Inflammatory macrophage treated with lipopolysaccharide for 1 hour (primary cell): ENCODE measurements at places on chromosomes 12 and 14.

DNA sequence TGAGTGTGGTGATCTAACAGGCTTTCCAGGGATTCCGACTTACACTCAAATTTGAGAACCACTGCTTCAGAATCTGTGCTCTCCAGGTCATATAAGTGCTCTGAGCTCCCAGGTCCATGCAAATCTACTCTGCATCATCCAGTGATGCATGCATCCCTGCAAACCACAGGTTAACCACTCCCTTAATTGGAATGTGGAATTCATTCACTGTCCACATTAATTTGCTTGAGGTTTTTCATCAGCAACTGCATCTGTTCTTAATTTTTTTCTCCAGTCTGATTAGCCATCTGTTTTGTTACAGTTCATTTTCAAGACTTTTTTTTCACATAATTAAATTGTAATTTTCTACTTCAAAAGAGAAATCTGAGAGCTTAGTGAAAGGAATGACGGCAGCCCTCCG lies 43.4 kb upstream of the RIN3 start:
- no peak for DNase-seq

- DNase-seq = no peak
These were observed 4.4 kb upstream of the GALNT6 start for GRCh38 chr12:51395283-51396230.

DNA sequence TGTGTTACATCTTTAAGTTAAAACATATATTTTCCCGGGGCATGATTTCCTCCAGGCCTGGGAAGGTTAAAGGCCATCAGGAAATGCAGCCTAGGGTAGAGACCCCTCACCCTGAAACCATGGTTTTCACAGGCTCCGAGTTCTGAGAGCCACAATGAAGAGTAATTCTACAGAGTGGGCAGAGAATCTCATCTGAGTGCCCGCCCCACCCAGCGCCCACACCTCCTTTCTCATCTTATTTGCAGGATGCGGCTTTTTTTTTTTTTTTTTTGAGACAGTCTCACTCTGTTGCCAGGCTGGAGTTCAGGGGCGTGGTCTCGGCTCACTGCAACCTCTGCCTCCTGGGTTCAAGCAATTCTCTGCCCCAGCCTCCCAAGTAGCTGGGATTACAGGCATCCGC lies 170.7 kb downstream of the FOXN3 start:
- no peak for DNase-seq

DNA sequence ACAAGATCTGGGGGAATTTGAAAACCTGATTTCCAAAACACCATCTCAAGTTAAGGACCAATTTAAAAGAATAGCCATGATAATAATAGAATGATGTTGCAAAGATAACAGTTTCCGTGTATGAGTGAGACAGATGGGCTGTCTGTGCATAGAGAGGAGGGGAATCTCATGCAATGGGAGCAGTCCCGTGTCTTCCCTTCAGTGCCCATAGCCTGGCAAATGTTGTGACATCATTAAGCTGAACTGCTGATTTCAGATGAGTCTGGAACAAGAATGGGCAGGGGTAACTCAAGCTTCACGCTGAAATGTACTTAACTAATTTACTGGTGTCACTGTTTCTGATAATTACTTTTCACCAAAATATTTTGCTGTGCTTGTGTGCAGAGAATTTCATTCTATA lies 454.0 kb downstream of the FOXG1 start:
- DNase-seq = no peak

DNA sequence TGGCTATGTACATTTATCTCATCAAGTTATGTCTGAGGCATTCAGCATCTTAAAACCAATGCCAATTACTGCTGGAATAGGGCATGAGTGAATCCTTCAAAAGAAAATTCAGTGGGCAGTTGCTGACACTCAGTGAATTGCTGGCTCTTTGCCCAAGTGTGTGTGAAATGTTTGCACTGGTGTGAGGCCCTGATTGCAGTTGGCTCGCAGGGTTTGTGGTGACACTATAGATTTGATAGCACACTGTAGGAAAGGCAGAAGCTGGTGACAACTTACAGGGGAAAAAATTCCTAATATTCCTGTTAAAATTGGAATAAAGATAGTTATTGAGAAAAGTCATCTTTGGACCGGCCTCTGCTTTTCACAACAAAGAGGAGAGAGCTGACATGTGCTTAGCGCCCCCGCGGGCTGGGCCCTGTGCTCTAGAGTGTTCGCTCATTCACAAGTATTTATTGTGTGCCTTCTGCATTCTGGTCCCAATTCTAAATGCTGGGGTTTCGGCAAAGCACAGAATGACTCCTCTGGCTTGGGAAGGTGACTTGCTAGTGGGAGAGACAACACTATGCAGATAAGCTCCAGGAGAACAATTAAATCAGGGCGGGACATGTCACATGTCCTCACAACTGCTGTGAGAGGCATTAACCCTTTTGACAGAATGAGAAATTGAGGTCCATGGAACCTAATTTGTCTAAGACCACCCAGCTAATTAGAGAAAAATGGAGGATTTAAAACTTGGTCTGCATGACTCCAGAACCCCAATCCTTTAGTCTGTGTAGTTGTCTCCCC lies 418.7 kb downstream of the NPAS3 start:
- DNase-seq = no peak

DNA sequence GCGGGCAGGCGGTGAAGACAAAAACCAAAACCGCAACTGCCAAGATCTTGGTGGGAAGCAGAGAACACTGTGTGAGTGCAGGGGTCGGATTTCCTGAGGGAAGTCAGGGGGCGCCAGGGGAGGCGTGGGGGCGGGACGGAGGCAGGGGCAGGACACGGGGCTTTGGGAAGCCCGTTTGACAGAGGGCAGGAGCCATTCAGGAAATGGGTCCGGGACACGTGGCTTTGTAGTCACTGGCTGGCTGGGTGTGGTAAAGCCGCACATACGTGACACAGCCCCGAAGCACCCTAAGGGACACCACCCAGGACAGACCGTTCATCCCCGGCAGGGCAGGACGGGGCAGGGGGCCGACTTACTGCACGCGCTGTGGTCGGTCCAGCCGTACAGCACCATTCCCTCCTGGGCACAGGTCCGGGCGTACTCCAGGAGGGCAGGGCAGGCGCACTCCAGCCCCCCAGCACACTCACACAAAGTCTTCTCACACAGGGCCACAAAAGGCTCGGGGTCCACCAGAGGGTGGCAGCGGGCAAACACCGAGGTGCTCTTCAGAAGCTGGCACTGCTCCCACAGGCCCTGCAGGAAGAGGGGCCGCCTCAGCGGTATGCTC lies 49.4 kb downstream of the VWF start:
- DNase-seq = peak; percentile 68

- DNase-seq = no peak
These were observed 263.4 kb downstream of the ADGRD1 start for GRCh38 chr12:131217024-131217586.

DNA sequence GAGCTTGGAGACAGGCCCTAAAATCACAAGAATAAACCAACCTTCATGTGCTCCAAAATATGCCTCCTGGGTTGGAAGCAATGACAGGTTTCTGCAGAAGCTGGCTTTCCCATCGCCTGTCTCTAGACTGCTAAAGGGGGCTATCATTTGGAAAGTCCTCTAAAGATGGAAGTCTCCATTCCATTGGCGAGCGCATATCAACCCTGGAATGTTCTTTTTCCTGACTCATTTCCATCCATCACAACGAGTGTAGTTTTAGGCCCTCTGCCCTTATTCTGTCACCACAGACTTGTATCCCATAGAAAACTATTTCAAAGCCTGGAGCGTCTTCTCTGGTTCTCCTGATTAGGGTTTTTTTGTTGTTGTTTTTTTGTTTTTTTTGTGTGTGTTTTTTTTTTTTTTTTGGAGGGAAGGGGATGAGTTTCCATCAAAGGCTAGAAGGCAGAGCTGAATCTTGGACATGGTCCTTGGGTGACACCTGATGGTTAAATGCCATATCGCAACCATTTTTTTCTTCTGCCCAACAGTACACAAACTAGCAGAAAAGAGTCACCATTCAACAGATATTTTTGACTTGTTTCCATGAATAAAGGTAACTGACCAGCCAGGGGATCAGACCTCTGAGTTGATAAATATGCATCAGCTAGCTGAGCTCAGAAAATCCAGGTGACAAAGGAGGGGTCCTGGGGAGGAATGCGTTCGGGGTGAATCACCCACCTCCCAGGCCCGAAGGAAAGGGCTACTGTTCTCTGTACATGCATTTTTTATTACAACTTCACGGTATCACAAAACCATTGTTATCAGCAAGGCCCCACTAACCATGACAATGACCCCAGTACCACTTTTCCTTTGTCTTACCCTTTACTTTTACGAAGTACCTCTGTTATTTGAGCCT lies 40.5 kb downstream of the KCNA5 start:
- DNase-seq = peak; percentile 72

GRCh38 chr14:31387091-31387490 lies 33.3 kb downstream of the HEATR5A start:
- DNase-seq = no peak

DNA sequence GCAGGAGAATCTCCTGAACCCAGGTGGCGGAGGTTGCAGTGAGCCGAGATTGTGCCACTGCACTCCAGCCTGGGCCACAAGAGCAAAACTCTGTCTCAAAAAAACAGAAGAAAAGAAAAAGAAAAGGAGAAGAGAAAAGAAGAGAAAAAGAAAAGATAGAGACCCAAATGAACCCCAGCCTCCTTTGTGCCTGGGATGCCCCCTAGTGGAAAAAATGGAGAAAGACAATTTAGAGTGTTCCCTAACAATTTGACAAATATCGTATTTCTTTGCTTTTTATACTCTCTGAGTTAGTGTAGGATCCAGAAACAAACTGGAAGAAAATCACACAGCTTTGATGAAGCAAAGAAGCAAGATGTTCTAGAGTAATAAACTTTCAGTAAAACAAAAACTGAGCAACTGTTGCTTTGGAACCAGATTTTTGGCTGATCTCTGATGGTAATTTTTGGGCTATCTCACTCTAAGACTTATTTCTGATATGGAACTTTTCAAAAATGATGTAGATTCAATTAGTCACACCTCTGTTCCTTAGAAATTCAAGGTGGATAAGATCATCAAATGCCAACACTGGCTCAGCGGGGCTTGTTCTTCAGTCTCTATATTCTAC lies 18.6 kb upstream of the PRKAB1 start:
- no peak for DNase-seq

- no peak for DNase-seq
These were observed 32.3 kb upstream of the MMP17 start for GRCh38 chr12:131795690-131796410.

DNA sequence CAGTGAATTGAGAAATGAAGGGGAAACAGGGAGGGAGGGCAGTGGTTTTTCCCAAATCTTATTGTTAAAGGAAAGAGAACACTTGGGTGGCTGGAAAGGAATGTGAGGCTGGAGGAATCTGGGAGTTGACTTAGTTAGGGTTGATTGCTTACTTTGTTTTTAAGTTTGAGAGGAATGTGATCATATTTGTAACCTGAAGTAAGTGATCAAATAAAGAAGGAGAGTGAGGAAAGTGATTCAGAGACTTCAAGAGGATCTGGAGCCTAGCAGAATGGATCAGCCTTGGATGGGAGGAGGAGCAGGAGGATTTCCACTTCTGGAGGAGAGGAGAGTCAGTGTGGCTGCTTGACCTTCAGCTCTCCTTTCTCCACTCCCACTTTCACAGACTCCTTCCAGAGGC lies 6.0 kb upstream of the LRP6 start:
- DNase-seq = no peak

- no peak for DNase-seq
These were observed 79.8 kb downstream of the TMEM260 start for GRCh38 chr14:56659378-56659777.

DNA sequence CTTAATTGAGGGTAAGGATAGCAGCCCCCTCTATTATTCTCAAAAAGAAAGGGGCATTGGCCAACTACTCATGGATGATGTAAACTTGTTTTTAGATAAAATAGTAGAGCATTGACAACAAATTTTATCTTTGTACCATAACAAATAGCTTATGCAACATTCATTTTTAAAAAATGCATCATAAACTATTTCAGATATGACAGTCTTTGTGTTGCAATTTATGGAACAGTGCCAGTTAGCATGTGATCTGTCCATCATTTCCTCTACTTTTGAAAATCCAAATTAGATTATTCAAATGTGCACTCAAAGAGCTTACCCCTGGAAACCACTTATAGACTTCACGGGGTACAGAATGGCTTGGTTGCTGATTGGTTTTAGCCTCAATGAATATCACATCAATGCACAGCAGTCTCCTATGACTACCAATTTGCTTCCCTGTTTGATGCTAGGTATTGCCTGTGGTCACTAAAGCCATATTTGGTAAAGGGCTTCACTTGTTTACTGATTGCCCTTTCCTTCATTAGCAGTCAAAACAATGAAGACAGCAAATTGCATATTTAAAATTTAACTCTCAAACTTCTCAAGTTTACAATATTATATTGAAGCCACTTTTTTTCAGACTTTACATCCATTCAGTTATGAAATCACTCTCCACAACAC lies 274.9 kb upstream of the MGAT4C start:
- no peak for DNase-seq

GRCh38 chr12:51371295-51371953 lies 19.8 kb downstream of the GALNT6 start:
- no peak for DNase-seq

DNA sequence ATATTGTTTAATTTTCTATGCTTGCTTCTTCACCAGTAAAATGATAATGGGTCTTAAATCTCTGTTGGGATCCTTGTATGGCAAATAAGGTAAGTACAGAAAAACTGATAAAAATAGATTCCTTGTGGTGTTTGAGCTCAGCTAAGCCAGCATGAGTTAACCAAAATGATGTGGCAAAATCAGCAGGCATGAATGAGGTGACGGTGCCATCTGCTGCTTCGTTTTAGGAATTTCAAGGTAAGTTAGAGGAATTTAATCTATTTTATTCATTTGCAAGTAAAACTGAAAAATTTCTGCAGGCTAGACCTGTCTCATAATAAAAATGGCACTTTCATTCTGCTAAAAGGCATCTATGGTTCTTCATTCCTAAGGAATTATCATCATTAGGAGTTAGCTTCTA lies 10.0 kb upstream of the CLEC7A start:
- DNase-seq = peak; percentile 81

GRCh38 chr14:65251213-65251612 lies 148.9 kb upstream of the MAX start:
- peak; percentile 98 for DNase-seq

DNA sequence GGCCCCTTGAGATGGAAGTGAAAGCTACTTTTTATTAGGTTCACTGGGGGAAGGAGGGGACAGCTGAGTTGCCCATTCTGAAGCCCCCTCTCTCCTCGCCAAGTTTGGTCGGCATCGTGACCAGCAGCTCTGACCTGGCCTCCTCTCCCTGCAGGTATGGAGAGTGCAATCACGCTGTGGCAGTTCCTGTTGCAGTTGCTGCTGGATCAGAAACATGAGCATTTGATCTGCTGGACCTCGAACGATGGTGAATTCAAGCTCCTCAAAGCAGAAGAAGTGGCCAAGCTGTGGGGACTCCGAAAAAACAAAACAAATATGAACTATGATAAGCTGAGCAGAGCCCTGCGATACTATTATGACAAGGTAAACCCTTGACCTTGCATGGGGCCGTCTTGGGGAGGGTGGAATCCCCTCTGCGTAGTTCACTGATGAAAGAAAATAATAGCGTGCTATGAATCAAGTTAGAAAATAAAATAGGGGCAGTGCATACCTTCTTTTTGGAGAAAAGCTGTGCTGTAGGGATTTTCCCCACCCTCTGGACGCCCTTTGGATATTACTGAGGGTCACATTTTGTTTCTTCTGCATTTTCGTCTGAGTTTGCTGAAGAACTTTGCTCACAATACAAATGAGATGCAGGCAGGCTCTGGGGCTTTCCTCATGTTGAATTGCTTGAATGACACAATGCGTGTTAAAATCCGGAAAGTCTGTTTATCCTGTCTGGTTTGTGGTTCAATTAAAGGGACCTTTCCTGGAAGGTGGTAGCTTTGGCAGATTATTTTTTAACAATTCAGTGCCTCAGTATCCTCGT lies 29.4 kb downstream of the ELK3 start:
- peak; percentile 69 for DNase-seq

GRCh38 chr12:77916276-77916675 lies 85.6 kb downstream of the NAV3 start:
- no peak for DNase-seq
